ENCODE measurements at places on chromosomes 5 and 9. TPM values are rescaled to one million over a fixed set of nuclear protein-coding genes. Genes with fewer than 3 reads are reported as not detected.

GRCh38 chr5:76521240-76521758 is 101.9 kb downstream of the F2RL2 start:
- DNase-seq = no peak

- no peak for DNase-seq
Measured at GRCh38 chr9:21429191-21429590, 11.0 kb upstream of the IFNA1 start.

TMEM174 gene
- not detected for total RNA-seq

DNA sequence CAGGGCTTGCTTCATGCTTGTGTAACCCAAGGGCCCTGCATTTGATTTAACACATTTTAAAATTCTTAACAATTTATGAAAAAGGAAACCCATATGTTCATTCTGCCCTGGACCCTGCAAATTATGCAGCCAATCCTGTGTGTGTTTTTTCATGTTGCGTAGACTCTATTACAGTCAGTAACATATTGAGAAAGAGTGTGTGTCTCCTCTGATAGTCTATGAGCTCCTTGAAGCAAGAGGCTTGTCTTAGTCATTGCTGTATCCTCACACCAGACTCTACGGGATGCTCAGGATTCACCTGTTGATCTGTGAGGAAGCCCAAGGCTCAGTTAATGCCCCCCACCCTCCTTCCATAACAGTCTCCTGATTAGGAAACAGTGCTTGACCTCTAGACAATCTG is 177.3 kb upstream of the DMAC1 start:
- no peak for DNase-seq

GRCh38 chr5:128782446-128782845 is 182.8 kb upstream of the SLC27A6 start:
- DNase-seq = no peak

KLHL3 gene
- 24.1 TPM for total RNA-seq

DNA sequence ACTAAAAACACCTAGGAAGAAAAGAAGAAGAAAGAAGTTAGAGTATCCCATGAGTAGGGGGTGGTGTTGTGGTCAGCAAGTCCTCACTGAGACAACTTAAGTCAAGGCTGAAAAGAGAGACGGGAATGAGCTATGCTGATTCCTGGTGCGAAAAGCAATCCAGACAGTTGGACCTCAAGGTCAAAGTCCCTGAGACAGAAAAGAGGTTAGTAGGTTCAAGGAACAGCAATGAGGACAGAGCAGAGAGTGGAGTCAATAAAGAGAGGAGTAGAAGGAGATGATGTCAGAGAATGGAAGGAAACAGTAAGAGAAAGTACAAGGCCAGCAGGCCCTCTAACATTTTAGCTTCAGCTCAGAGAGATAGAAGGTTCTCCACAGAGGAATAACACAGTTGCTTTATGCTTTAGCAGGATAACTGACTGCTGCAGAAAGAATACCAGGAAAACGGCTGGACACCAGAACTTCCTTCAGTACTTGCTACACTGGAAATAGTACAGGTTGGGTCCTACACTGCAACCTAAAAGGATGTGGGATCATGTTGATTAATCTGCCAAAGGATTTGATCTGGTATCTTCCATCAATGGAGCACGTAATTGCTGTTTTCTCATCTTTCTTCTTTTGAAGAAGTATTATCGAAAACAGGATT is 43.6 kb downstream of the GNAQ start:
- no peak for DNase-seq

DNA sequence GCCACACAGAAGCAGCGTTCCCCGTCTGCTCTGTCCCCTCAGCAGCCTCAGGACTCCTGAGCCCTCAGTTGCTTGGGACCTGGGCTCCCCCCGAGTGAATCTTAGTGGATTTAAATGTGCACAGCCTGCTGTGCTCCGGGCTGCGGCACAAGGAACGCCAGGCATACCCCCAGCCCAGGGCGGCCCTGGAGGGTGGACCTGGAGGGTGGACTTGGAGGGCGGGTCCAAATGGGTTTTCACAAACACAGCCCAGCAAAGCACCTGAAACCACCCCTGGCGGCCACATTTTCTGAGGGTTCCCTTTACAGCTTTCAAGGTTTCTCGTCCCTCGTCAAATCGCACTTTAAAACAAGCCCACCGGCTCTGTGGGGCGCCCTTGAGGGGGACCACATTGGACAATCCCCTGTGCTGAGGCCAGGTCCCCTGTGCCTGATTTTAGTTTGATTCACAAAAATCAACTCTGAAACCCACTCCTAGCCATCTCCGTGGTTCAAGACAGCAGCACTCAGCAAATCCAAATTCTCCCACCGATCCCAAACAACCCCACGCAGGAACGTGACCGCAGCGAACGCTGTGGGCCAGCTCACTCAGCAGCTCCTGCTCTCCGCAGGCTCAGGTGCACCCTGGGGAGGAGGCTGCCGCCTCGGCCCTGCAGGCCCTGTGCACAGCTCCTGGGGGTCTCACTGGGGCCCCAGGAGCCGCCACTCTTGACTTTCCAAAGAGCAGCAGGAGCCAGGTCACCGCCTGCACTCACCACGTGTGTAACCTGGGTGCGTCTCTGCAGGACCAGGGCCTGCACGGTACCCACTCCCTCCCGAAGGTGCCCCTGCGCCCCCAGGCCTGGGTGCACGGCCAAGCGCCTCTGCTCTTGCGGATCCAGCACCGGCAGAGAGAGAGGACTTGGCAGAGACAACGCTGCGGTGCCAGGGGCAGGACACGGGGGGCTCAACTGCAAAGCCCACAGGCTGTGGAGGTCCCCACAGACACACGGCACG is 29.1 kb downstream of the TERT start:
- DNase-seq = no peak

GRCh38 chr9:109133533-109133932 is 13.8 kb upstream of the TMEM245 start:
- no peak for DNase-seq

CCDC112 gene
- 2.6 TPM for total RNA-seq

LECT2 gene
- total RNA-seq = not detected

GPR21 gene
- total RNA-seq = 0.94 TPM

SPINK7 gene
- total RNA-seq = not detected

DNA sequence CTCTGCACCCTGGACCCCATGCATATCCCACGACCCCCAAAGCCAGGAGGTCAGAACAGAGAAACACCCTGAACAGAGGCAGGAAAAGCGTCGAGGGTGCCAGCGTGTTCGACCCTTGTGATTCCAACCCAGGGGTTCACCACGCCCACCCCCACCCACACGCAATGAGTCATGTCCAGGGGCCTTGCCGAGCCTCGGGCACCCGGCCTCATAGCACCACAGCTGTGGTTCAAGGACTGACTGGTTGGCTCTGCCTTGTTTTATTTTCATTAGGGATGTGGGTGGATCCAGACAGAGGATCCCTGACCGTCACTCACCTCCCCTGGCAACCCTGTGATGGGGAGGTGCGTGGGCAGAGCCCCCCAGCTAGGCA is 9.5 kb upstream of the QSOX2 start:
- no peak for DNase-seq

IRX4 gene
- not detected for total RNA-seq
